ENCODE measurements at places on chromosomes 1 and 21. TPM values are rescaled to one million over a fixed set of nuclear protein-coding genes. Genes with fewer than 3 reads are reported as not detected.

CALML6 gene
- 0.72 TPM for total RNA-seq

GRCh38 chr1:93977598-93977945 is 68.3 kb upstream of the GCLM start:
- DNase-seq: no peak

DNA sequence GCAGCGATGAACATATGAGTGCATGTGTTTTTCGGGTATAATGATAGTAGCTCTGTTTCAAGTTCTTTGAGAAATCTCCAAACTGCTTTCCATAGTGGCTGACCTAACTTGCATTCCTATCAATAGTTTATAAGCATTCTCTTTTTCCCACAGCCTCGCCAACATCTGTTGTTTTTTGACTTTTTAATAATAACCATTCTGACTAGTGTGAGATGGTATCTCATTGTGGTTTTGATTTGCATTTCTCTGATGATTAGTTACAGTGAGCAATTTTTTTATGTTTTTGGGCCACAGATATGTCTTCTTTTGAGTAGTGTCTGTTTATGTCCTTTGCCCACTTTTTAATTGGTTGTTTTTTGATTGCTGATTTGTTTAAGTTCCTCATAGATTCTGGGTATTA is 10.6 kb upstream of the RUNX1 start:
- DNase-seq: no peak

GRCh38 chr1:157193702-157194391 is 55.7 kb upstream of the ETV3 start:
- peak; percentile 71 for DNase-seq

Measured in umbilical cord (tissue), 2 donors.